ENCODE measurements at places on chromosomes 2 and 18.

DNA sequence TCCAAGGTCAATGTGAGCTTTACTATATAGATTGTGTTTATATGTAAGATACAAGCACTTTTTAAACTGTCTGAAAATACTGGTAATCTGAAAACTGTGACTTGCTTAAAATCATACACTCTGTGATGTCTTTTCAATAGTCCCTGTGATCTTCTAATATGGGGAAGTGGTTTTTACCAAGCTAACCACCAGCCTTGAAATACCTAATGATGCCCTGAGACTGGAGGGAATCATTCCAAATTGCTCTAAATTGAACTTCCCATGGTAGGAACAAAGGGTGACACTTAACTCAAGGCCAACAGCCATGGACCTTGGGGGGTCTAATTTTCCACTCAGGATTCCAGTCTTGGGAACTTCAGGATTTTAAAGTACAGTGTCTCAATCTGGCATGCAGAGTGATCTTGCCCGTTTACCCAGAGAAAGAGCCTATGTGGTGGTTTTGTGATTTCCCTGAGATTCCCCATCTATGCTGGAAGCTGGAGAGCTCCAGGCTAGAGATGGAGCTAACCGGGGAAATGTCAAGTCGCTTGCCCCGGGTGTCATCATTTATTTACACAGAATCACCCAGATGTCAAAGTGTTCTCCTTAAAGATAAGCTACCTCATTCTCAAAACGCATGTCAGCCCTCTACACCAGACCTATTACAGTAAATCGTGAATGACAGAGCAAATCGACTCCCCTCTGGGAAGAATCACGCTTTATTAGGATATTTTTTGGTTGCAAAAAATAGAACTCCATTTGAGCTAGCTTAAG, 198.5 kb downstream of the SP3 start:
- no peak for DNase-seq

DNA sequence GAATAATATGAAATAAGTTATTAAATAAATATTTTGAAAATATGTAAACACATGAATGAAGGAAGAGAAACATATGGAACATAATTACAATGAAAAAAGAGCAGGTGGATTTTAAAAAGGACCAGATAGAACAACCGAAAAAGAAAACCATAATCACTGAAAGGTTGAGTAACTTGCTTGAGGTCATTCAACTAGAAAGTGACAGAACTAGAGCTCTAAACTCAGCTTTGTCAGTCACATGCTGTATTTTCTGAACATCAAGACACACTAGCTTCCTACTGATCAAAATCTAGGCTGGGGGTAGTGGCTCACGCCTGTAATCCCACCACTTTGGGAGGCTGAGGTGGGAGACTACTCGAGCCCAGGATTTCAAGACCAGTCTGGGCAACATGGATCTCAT, 30.0 kb upstream of the ITGAV start:
- DNase-seq: no peak

DNA sequence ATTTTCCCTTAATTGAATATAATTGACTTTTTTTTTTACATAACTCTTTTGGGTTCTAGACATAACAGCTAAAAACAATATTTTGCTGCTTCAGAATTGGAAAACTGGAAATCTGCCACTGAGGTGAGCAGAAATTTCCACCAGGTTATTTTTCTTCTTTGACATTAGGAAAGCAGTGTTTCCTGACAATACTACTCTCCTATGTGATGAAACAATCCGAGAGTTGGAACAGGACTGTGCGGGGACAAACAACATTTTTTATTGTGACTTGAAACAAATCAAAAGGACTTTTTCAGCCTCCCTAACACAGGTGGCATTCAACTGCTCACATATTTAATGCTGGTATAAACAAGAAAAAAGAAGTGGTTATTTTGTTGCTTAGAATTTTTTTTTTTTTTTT, 237.2 kb downstream of the RNF152 start:
- no peak for DNase-seq

GRCh38 chr2:100664021-100664755, 101.4 kb downstream of the PDCL3 start:
- no peak for DNase-seq

DNA sequence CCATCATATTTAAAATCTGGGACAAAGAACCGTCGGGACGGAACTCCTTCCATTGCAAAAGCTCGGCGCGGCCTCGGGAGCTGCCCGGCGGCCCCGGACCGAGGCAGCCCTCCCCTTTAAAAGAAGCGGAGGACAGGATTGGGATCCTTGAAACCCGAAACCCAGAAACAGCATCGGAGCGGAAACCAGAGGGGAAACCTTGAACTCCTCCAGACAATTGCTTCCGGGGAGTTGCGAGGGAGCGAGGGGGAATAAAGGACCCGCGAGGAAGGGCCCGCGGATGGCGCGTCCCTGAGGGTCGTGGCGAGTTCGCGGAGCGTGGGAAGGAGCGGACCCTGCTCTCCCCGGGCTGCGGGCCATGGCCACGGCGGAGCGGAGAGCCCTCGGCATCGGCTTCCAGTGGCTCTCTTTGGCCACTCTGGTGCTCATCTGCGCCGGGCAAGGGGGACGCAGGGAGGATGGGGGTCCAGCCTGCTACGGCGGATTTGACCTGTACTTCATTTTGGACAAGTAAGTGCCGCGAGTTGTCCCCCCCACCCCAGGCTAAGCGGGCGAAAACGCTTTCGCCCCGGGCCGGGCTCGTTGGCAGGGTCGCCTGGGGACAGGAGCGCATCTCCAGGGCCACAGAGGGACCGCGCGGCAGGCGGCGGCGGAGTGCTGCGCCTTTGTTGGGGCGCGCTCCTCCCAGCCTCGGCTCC, at the start of gene ANTXR1:
Gene ANTXR1, plus strand, starts transcription at position 38 of the 698 bp plus-strand sequence. Its CDS starts 321 bp downstream, at position 359.
- DNase-seq: no peak

- no peak for DNase-seq
Observed at GRCh38 chr2:86079981-86080911, 25.4 kb downstream of the POLR1A start.

DNA sequence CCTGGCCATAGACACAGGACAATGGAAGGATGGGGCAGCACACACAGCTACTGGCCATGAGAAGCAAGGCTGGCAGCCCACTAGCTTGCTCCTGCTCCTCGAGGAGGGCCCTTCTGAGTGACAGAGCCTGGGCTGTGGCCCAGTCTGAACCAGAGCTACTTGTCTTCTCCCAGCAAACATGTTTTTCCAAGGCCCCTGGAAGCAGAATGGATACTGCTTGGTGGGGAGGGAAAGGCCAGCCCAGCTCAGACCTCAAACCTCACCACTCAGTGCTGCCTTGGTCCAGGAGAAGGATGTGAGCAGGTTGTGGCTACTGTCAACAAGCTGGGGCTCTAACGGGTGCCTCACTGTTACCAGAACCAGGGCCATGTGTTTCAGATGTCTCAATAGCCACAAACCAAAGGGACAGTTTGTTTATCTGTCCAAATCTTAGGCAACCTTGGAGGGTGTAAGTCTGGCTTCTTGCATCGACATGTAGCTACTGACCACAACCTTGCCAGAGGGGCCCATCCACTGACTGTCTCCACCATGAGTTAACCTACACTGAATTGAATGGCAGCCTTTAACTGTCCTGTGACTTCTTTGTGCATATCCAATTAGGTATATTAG, 98.6 kb downstream of the TGFA start:
- DNase-seq: no peak

DNA sequence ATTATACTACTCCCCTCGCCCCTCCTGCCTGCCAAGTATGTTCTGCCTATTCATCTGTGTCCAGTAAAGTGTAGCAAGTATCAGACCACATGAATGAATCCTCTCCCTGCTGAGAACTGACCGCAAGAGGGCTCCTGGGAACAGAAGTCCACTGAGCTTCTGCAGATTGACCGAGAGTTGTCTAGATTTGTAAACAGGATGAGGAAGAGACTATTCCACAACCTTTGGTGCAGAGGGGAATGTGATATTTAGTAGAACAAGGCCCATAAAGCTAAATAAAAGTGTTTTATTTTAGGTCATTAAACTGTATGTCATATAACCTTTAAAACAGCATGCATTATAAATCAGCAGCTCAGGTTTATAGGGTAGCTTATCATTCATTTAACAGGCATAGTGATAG, 377.0 kb downstream of the DCC start:
- no peak for DNase-seq

DNA sequence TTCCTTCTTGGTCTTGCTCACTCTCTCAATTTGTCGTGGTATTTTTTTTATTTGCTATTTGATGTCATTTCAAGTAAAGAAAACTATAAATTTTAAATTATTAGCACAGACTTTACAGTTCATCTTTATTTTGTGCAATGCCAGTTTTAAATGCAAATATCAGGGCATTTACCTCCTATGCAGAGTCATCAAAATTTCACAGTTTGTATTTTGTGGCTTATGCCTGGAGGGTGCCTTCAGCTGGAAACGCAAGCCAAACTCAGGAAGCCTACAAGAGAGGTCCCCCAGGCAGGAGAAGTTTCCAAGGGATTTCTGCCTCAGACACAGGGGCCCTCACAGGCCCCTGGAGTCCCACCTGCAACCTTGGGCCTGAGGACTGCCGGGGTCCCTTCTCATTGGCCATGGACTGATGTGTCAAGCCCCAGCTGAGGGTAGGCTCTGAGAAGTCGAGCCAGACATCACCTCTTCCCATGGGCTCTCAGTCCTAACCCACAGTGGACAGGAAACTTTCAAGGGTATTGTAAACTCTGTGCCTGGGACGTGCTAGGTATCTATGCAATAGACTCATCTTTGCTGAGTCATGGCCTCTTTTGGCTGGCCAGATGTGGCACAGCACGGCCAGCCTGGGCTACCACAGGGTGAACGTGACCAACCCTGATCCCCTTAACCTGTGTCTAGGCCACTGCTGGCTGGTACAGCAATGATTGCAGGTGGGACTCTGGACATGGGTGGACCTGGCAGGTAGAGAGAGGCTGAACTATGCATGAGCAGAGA, 236.5 kb downstream of the CELF4 start:
- no peak for DNase-seq

GRCh38 chr2:72797740-72798139, 28.1 kb downstream of the EXOC6B start:
- DNase-seq: no peak

DNA sequence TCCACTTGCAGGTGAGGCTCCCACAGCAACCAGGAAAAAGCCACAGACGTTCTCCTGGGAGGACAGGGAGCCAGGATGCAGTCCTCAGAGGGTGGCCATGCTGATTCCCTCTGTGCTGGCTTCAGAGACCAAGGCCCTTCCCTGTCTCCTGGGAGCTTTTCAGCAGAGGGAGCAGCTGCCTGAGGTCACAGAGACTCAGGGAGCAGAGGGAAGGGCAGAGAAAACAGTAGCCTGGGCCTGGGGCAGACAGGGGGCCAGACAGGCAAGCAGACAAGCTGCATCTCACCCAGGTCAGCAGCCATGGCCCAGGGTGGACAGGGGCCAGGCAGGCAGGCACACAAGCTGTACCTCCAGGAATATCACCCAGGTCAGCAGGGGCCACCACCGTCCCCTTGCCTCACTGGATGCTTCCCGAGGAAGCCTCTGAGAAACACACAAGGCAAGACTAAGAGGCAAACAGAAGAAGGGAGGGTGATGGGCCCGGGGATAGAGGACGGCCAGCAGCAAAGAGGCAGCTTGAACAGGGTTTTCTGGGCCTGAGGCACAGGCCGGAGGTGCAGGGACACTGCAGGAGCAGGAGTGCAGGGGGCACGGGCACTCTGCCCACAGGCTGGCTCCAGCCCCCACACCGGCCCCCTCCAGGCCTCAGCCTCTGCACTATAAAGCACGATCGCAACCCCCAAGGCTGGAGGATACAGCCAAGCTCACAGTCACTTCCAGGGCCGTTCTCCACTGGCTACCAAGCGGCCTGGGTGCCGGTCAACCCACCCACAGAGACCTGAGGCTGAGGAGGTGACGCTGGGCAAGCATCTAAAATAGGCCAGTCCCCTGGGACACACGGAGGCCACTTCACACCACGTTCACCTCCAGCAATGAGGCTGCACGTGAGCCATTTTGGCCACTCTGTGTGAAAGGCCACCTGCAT, 6.1 kb downstream of the SLC66A2 start:
- DNase-seq: no peak

DNA sequence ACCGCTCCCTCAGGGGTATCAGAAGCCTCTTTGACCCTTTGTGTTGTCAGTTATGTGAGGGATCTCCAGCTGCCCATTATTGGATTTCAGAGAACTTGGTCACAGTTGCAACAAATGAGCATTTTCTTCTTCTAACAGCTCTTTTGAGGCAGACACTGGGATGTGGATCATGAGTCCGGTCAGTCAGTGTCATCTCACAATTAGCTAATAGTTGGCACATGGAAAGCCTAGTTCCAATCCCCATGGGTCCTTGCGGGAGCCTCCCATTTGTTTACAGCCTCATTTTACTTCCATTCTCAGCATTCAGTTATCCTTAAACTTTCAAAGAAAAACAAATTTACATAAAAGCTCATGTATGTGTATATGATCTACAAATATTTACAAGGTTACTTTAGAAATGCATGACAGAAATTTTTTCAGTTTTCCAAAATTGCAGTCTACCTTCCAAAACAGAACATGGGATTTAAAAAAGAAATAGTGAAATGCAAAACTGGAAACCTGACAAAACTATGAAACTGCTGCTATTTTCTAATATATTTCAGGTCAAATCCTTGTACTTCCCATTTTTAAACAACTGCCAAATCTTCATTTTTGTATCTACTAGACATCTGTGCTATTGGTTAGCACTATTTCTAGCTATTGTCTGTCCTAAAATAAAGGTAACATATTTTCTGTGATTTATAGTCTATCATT, 547.1 kb upstream of the ZEB2 start:
- DNase-seq: no peak

GRCh38 chr18:46868169-46868921, 49.0 kb downstream of the PIAS2 start:
- DNase-seq: no peak

DNA sequence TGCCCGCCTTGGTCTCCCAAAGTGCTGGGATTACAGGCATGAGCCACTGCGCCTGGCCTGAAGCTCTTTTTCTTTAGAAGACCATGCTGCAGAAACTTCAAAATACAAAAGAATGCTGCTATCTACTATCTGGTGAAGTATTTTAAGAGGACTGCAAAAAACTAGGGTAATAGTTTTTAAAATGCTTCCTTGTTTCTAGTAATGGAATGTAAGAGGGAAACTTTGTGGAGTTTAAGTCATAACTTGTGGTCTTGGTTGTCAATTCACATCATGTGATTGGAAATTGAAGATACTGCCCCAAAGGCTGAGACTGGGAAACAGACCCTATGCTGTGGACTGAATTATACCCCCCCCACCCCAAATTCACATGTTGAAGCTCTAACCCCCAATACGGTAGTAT, 68.3 kb downstream of the B3GNT2 start:
- DNase-seq: no peak

DNA sequence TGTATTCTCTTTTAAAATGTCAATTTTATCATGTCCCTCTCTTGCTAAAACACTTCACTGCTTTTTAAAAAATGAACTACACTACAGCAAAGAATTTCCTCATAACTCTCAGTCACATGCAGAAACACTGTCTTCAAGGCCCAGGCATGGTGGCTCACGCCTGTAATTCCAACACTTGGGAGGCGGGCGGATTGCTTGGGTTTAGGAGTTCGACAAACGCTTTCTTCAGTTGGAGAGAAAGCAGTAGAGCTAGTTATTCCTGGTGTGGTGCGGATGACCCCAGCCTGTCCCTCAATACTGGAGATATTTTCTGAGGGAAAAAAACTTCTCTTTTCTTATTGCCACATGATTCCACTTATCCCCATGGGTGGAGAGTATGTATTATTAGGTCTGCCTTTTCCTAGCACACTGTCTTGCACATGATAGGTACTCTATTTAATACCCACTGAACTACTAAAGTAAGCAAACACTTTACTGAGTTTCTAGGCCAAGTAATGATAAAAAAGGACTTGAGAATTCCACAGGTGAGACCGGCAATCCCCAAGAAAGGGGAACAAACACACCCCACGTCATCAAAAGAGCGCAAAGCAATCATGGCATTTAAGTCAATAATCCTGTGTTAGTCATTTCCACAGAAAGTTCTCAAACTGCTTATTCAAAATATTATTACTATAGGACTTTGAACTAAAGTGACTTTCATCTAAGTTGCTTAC, 77.1 kb downstream of the SPIRE1 start:
- DNase-seq: no peak

Measured in SIG-M5 (cell line).